ENCODE measurements at places on chromosomes 2 and 18. TPM values are rescaled to one million over a fixed set of nuclear protein-coding genes. Genes with fewer than 3 reads are reported as not detected.

- DNase-seq = no peak
Observed at GRCh38 chr2:206988884-206989283, 49.6 kb downstream of the CPO start.

ODC1 gene
- total RNA-seq = 646 TPM

DNA sequence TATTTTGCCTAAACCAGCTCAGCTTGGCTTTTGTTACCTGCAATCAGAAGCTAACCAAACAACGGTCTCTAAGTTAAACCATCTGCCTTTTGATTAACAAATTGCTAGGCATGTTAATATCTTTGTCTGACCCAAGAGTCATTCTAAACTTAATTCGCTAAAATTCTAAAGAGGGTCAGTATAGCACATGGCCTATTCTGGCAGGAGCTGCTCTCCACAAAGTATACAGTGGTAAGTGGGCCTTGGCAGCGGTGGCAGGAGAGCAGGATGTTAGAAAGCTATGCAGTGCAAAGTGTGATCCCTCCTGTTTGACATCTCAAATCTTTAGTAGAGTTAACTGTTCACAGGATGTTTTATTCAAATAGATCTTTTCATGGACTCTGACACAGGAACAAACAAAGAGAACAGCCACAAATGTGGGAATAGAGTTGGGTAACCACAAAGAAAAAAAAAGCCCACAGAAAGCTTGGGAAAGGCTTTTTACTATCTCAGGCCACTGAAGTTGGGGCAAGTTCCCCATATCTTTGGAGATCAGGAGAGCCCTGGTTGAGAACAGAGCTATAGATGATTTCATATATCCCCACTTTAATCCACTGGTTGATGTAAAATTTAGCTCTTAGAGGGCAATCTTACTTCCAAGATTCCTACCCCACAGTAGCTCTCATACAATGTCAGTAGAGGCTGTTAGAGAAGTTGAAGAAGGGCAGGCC is 10.6 kb downstream of the CFAP210 start:
- no peak for DNase-seq

IGFBP5 gene
- total RNA-seq = 3.8 TPM

GRCh38 chr2:113276761-113277425 is 1.8 kb downstream of the PAX8 start:
- DNase-seq = no peak

GRCh38 chr2:86079981-86080911 is 25.4 kb downstream of the POLR1A start:
- DNase-seq = peak; percentile 56

CEBPZ gene
- 47.0 TPM for total RNA-seq

DNA sequence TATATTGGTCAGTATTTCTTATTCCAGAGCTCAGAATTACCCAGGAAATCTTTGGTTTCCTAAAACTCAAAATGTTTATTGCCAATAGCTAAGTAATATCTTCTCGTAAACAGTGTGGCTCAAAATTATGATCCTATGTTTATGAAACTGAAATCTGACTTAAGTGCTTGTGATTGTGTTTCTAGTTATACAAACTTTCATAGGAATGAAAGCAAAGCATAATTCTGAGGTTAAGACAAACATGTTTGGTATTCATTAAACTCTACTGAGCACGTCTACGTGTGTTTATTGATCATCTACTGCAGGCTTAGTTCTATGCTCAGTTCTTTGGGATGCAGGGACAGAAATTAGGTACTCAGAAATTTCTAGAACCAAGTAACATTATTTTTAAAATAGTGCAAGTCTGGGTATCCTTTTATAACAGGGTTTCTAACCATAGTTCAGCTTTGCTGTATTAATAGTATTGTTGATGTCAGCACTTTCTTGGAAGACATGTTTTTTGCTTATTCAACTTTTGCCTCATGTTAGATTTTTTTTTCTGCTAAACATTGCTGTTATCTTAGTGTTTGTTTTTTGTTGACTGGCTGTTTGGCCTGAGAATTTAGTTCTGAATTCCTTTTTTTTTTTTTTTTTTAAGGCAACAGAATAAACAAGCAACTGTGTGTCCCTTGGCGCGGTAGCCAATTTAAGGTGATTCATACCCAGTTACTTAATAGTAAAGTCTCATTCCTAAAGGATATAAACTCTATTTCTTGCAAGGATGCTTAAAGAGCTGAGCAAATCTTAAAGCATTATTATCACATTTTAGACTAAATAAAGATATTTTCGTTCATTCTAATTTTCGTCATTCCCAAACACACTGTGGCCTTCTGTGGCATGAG is 31.3 kb downstream of the PTPRM start:
- peak; percentile 61 for DNase-seq

GRCh38 chr2:131566371-131566770 is 38.7 kb downstream of the CCDC74A start:
- no peak for DNase-seq

DNA sequence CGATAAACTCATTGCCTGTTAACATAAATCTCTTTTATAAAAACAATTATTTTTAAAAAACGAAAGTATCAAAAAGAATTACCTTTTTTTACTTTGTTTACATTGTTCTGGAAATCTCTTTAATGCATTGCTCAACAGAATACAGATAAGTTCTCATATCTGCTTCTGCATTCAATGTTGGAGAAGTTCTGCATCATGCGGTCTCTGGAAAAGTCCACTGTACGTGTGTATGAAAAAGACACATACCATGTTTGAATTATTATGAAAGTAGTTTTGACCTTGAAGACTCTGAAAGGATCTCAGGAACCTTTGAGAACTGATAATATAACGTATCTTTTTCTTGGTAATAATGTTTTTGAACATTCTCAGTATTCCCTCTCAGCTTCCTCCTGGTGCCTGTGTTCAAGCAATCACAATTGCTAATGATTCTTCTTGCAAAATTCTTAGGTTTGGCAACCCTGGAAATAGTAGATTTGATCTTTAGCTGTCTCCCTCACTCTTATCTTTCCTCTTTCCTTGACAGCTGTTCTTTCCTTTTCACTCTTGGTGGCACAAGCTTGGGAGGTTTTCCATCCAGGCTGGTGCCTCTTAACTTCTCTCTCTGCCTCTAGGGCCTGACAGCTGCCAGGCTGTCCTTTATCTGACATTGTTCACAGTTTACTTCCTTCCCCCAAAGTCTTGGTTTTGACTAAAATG is 12.4 kb upstream of the IL1R1 start:
- no peak for DNase-seq

GRCh38 chr18:12376034-12376753 is 833 bp downstream of the AFG3L2 start:
- peak; percentile 13 for DNase-seq

GRCh38 chr18:12883372-12883683 is 709 bp downstream of the PTPN2 start:
- no peak for DNase-seq

FBXO15 gene
- 1.1 TPM for total RNA-seq

TDRD15 gene
- total RNA-seq = not detected

ADRA2B gene
- 0.03 TPM for total RNA-seq

- DNase-seq = no peak
Observed at GRCh38 chr2:217993138-217993537, 9.7 kb downstream of the TNS1 start.

DNA sequence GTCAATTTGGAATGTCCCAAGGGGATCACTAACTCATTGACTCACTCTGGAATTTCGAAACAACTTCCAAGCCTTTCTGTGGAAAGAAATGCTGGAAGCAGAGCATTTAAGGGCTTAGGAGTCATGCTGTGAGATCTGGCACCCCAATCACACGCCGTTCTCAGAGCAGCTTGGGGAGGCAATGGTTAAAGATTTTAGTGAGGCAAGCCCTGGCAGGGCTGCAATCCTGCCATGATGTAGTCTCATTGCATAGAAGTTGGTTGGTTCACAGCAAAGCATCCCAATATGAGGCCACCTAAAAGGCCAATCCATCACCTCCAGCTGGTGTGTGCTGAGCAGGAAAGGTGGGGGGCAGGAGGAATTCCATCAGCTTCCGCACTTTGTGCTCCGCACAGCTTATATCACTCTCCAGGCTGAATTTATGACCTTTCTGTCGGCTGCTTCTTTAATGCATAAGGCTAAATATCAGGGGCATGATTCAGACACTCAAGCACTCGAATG is 1043.9 kb upstream of the POU3F3 start:
- DNase-seq = no peak

INPP4A gene
- 12.6 TPM for total RNA-seq

- DNase-seq = peak; percentile 73
Observed at GRCh38 chr2:112541315-112542122, 746 bp upstream of the POLR1B start.

- DNase-seq = no peak
Observed at GRCh38 chr2:210388148-210388547, 73.2 kb upstream of the MYL1 start.

DNA sequence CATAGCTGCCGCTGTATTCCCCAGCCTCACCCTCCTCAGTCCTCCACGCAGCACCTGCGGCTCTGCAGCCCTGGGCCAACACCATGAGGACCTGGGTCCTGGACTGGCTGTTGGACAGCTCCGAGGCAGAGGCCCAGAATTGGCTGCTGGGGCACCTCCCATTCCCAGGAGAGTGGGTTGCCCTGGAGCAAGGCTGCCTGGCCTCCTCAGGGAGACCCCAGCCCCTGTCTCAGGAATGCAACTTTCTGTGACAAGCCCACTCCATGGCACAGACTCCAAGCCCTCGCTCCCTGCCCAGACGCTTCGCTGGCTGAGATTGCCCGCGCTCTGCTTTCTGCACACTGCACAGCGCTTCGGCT is 33.0 kb downstream of the CYP26B1 start:
- no peak for DNase-seq

- DNase-seq = no peak
Observed at GRCh38 chr2:48984922-48985321, 169.4 kb downstream of the FSHR start.

PTH2R gene
- not detected for total RNA-seq

- DNase-seq = no peak
Observed at GRCh38 chr2:146246736-146247523, 1597.9 kb upstream of the ACVR2A start.

DNA sequence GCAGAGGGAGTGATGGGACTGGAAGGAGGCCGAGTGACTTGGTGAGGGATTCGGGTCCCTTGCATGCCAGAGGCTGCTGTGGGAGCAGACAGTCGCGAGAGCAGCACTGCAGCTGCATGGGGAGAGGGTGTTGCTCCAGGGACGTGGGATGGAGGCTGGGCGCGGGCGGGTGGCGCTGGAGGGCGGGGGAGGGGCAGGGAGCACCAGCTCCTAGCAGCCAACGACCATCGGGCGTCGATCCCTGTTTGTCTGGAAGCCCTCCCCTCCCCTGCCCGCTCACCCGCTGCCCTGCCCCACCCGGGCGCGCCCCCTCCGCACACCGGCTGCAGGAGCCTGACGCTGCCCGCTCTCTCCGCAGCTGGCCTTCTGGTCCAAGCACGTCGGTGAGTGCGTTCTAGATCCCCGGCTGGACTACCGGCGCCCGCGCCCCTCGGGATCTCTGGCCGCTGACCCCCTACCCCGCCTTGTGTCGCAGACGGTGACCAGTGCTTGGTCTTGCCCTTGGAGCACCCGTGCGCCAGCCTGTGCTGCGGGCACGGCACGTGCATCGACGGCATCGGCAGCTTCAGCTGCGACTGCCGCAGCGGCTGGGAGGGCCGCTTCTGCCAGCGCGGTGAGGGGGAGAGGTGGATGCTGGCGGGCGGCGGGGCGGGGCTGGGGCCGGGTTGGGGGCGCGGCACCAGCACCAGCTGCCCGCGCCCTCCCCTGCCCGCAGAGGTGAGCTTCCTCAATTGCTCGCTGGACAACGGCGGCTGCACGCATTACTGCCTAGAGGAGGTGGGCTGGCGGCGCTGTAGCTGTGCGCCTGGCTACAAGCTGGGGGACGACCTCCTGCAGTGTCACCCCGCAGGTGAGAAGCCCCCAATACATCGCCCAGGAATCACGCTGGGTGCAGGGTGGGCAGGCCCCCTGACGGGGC is 4.6 kb downstream of the PROC start:
- DNase-seq = no peak

GRCh38 chr18:23032030-23032582 is 99.0 kb downstream of the RBBP8 start:
- DNase-seq = no peak

DNA sequence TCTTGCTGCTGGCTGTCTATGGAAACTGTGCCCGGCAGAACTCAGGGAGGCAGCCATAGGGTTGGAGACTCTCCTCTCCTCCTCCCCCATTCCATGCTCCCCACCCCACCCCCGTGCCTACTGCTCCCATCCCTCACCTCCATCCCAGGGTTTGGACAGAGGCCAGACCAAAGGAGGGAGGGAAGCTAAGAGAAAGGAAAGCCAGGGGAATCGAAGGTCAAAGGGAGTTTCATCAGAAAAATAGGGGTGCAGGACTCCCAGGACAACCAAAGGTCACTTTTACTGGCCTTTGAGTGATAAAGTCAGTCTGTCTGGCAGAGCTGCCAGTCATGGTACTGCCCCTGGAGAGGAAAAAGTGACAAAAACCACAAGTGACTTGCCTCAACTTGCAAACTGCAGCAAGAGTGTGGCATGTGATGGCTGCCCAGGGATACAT is 187.3 kb upstream of the CTAGE1 start:
- no peak for DNase-seq

DNA sequence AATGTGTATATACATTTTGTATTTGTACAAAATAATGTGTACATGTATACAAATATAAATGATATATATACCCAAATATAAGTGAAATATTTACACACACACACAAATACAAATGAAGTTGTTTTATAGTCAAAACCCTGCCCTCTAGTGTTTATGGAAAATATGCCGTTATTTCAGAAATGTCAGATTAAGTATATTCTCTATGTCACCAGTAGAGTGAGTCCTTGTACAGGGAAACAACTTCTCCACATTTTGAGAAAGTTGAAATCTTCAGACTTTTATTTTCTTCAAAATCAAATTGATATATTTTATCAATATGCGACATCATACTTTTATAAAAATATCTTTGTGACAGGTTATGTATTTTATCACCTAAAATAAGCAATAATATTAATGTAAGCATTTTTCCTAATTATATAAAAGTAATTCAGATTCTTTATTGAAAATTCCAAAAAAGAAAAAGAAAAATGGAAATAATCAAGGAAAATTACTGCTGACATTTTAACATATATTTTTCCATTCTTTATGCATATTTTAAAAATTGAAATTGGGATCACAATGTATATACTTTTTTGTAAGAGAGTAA is 22.4 kb downstream of the ARL6IP6 start:
- no peak for DNase-seq

Data from MG63 (cell line).